CD8-positive, alpha-beta T cell (primary cell): ENCODE measurements at places on chromosomes 6 and 20.

- DNase-seq: no peak
Measured at GRCh38 chr6:4907602-4908001, 96.2 kb downstream of the RPP40 start.

- DNase-seq: peak; percentile 57
Measured at GRCh38 chr6:111758608-111759329, 114.5 kb downstream of the FYN start.

GRCh38 chr6:106609699-106610098, 19.6 kb downstream of the RTN4IP1 start:
- DNase-seq: no peak

GRCh38 chr20:47201074-47201730, 155.3 kb downstream of the ZMYND8 start:
- no peak for DNase-seq

- no peak for DNase-seq
Measured at GRCh38 chr20:16240355-16240754, 332.9 kb downstream of the KIF16B start.

DNA sequence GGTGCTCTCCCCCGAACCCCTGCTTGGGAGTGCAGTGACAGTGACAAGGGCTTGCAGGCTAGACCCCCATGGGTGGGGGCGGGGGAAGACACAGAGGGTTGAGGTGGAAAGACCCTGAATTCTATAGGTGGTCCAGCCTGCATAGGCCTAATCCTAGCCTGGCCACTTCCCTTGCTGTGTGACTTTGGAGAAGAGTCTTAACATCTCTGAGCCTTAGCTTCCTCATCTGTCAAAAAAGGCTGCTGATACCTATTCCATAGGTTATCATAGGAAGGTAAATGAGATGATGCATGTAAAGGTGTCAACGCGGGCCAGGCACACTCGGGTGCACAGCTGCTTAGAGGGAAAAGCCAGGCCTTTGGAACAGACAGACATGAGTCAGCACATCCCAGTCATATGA, 15.8 kb downstream of the BPIFB4 start:
- no peak for DNase-seq

- no peak for DNase-seq
Measured at GRCh38 chr6:9789201-9789600, 625.7 kb downstream of the TFAP2A start.

DNA sequence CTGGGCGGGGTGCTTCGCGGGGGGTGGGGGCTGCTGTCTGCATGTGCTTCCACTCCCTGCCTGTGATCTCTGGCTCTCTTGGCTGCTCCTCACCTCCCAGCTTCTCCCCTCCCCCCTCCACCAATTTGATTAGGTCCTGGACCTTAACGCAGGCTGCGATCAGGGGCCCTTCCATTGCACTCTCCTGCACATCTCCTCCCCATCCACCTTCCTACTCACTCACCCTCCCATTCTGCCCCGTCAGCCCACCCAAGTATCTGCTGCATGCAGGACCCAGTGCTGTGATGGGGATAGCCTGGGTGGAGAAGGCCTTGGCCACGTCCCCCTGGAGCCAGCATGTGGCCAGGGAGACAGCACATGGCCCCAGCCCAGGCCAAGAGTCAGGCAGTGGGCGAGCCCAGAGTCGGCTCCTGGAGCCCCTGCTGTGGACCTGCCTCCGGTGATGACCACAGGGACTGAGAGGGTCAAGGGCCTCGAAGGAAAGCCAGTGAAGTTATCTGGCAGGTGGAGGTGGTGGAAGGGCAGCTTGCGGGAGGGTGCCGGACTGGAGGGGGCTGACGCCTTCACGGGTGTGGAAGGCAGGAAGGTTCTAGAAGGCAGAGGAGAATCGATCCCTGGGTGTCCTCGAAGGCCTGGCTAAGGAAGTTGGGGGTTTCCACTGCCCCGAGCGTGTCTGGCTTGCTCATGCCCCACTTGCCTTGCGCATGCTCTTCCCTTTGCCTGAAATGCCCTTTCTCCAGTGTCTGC, 40.7 kb downstream of the SRC start:
- no peak for DNase-seq

GRCh38 chr6:38320358-38320757, 319.4 kb downstream of the BTBD9 start:
- DNase-seq: no peak

DNA sequence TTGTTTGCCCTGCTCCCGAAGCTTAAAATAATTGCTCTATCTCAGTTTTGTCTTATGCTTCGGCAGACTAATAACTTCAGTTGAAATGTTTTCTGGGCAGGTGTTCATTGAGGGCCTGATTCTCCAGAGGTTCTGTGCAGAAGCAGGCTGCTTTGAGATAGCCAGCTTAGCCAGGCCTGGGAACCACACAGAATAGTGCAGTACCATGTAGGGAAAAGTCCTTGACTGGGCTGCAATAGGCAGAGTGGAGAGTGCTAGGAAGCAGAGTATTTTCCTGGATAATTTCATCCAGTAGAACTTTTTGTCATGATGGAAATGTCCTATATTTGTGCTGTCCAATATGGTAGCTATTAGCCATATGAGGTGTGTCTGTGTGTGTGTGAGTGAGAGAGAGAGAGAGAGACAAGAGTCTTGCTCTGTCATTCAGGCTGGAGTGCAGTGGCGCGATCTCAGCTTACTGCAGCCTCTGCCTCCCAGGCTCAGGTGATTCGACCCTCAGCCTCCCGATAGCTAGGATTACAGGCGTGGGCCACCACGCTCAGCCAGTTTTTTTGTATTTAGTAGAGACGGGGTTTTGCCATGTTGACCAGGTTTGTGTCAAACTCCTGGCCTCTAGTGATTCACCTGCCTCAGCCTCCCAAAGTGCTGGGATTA, 15.9 kb downstream of the TOP1 start:
- no peak for DNase-seq

DNA sequence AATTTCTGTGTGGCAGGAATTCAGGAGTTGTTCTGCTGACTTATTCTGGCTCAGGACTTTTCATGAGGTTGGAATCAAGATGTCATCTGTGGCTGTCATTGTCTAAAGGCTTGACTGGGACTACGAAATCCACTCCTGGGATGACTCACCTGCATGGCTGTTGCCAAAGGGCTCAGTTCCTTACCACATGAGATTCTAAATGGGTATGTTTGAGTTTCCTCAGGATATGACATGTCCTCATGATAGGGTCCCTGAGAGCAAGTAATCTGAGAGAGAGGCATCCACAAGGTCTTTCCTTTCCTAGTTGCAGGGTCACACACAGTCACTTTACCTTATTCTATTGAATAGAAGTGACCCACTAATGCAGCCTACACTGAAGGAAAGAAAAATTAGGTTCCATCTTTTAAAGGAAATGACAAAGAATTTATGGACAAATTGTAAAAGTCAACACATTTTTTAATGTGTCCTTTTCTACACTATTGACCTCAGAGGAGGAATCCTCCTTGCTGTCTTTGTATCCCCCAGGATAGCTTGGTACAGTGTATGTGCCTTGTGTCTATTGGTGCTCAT, 1025.0 kb upstream of the GJE1 start:
- DNase-seq: no peak
